Umbilical cord (tissue), 2 donors: ENCODE measurements at places on chromosomes 4 and X.

- DNase-seq = peak; percentile 42
Observed at GRCh38 chrX:2609431-2610238, 81.5 kb upstream of the CD99 start.

- no peak for DNase-seq
Observed at GRCh38 chr4:5133933-5134594, 82.8 kb downstream of the STK32B start.

GRCh38 chr4:98919996-98920395, 8.9 kb downstream of the EIF4E start:
- no peak for DNase-seq

- no peak for DNase-seq
Observed at GRCh38 chr4:73586666-73587065, 33.6 kb downstream of the RASSF6 start.

GRCh38 chr4:138205531-138206233, 36.5 kb downstream of the SLC7A11 start:
- no peak for DNase-seq

- DNase-seq = peak; percentile 37
Observed at GRCh38 chr4:33149658-33150524, 2429.7 kb downstream of the PCDH7 start.

DNA sequence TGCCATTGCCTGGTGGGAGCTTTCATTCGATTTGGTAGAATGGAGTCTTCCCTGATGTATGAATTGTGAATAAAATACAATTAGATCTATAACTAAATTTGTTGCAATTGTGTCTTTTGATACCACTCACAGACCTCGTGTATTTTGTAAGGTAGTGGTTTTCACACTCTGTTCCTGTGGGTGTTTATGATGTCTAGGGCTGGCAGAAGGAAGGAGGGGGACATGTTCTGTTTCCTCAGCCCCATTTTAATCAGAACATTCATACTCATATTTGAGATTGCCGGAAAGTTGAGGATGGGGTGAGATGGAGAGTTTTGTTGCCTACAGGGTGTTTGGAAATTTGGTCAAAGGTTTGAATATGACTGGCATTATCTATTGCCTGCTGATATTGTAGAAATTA, 42.9 kb downstream of the PTTG2 start:
- no peak for DNase-seq

DNA sequence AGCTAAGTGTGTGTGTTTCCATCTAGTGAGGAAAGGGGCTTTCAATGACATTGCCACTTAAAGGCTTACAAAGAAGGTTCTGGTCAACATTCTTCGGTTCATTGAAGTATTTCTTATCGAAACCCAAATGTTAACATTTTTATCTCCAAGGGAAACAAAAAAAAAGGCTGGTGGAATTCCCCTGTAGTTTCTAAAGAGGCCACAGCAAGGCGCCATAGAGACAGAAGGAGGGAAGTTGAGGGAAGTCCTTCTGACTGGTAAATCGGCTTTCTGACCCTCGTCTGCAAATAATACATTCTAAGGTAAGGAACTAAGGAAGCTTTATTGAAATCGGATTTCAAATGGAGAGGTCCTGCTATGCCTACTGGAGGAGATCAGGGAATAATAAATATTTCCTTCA, 1.7 kb upstream of the ZFP42 start:
- DNase-seq = no peak

DNA sequence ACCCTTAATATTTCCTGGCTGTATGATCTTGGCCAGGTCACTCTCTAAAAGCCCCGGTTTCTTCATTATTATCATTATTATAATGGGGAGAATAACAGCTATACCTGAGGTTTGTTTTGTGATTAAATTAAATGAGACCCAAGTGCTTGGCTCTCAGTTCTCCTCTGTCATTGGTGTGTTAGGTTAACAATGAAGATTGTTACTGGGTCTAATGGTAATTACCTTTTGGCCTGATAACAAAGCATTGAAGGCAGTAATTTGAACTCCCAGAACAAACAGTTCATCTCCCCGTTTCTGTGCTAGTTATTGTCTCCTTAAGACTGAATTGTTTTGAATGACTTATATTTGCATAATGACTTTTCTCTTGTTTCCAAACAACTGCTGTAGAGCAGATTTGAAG, 6.8 kb upstream of the ANAPC4 start:
- DNase-seq = no peak

GRCh38 chr4:64756016-64756415, 346.8 kb upstream of the TECRL start:
- no peak for DNase-seq

DNA sequence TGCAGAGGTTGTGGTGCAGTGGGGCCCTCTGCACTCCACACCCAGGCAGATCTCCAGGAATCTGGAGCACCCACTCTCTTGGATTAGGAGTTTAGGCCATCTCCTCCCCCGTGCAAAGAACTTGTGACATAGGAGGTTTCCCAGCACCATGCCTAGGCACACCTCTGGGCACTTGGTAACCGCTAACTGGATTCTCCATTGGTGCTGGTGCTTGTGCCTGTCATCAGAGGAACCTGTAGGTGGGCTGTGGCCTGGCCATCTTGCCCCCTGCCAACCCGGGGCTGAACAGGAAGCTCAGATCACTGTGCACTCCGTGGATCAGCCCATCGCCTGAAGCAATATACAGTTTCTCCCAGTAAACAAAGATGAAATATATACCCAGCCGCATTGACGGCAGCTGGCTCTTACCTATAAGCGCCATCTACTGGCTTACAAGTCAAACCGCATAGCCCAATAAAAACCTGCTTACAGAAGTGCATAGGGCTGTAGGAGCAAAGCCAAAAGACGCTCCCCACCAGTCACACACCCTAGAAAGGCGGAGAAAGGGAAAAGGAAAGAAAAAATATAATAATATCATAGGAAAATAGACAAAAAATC, 19.1 kb upstream of the TEX13B start:
- DNase-seq = peak; percentile 21

DNA sequence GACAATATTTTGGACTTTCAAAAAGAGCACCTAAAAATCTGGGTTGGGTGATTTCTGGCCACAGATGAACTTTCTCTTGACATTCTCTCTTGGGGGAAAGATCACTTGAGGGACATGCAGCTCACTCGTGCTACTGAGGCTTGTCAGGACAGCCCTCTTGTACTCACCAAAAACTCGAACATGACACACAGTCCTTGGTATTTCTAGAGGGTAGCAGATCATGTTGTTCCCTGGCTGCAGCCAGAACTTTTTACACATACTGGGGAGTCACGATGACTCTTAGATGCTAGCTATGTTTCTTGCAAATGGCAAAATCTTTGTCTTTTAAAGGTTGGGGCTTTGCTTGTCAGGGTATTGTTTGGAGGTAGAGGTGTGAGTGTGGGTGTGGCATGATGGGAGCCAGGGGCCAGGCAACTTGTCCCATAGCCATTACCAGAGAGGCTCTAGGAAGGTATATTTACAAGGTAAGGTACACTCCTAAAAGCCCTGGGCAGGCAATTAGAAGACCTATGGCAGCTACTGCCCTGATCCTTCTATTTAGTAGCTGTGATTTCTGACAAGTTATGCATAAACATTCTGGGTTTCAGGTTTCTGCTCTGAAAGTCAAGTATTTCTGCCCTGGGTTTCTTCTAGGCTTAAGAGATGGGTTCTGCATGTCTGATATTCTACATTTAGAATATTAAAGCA, 241.7 kb upstream of the TLL1 start:
- DNase-seq = no peak

GRCh38 chr4:172480471-172480870, 667.3 kb downstream of the GALNTL6 start:
- DNase-seq = no peak

DNA sequence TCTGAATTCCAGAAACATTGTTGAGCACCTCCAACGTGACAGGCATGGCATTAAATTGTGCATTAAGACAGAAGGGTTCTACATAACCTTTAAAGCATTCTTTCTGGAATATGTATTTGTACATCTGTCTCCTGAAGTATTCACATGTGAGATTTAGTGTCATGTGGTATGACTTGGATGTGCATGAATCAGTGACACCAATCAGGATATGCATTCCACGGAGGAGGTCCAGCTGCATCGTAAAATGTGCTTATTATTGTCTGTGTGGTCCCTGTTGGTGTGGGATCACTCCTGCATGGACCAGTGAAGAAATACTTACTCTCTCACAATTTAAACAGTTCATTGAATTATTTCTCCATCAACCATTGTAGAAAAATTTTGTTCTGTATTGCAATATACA, 149.0 kb downstream of the MID1 start:
- no peak for DNase-seq

DNA sequence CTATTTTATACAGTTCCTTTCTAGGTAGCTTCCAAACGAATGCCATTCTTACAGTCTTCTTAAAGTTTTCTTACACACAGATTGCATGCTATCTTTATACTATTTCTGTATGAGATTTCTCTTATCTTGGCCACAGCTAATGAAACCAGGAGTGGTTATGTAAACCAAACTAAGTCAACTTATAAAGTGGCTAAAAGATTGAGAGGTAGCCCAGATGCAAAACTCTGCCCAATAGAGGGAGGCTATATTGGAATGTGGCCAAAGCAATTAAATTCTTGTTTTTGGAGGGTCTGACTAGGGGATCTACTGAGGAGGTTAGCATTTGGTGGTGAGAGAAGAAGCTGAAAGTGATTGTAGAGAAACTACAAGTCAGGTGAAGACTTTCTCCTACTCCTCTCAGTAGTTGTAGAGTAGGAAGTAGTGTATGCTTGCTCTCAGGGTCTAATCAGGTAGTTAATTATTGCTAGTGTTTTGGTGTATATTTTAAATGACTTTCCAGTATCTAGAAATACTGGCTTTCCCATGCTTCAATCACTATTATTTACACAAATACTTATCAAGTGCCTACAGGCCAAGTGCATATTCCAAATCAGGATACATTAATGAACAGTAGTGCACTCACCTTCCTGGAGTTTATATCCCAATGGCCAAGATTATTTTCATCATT, 104.2 kb upstream of the HPGD start:
- DNase-seq = no peak
